AG04450 (cell line): ENCODE measurements at places on chromosomes 13 and 19. TPM values are rescaled to one million over a fixed set of nuclear protein-coding genes. Genes with fewer than 3 reads are reported as not detected.

PTH2 gene
- not detected in 2 replicates for polyA plus RNA-seq

DNA sequence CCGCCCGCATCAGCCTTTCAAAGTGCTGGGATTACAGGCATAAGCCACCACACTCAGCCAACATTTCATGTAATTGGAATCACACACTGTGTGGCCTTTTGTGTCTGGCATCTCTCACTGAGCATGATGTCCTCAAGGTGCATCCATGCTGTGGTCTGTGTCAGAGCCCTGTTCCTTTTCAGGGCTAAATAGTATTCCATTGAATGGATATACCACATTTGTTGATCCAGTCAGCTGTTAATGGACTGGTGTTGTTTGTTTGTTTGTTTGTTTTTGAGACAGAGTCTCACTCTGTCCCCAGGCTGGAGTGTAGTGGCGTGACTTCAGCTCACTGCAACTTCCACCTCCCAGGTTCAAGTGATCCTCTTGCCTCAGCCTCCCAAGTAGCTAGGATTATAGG lies 17.9 kb downstream of the ATCAY start:
- DNase-seq, result no peak

- DNase-seq, result no peak
These were observed 2.0 kb downstream of the TDRD3 start for GRCh38 chr13:60398907-60399589.

DNA sequence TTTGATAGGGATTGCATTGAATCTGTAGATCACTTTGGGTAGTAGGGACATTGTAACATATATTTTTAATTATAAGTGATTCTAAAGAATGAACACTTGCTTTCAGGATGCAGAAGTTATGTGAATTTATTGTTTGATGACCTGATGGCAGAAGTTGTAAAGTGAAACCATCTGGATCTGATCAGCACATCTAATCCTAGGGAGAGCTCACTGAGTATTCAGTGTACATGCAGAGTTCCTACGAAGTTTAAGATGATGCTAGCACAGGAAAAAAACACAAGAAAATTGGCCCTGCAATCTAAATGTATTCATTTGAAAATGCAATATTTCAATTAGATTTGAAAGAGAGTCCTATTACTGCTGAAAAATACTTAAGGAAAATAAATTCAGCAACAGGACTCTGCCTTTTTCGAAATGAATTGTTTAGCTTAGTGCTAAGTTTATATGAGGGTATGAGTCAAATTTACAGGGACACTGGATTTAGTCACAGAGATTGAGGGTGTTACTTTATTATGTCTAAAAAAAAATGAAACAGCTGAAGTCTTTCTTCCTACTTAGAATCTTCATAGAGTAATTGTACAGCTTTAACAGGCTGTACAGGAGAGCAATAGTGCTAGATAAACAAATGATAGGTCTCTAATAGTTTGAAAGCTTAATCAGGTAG lies 385.7 kb downstream of the DCT start:
- no peak for DNase-seq

IGFL3 gene
- not detected in 2 replicates for polyA plus RNA-seq

DNA sequence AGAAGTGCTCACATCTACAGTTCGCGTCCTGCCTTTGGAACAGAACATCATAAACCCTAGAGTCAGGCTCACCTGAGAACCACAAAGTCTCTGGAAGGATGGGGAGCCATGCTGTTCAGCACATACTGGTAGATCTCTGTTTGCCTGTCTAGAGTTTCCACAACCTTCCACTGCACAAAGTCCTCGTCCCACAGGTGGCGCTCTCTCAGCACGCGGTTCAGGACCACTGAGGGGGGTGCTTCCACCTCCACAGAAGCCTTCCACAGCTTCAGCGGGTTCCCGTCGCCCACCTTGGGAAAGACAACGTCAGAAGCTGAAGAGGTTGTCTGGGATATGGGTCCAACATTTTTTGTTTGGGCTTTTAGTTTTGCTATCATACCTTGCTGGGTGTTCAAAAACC lies 93.6 kb downstream of the KL start:
- DNase-seq, result no peak

DNA sequence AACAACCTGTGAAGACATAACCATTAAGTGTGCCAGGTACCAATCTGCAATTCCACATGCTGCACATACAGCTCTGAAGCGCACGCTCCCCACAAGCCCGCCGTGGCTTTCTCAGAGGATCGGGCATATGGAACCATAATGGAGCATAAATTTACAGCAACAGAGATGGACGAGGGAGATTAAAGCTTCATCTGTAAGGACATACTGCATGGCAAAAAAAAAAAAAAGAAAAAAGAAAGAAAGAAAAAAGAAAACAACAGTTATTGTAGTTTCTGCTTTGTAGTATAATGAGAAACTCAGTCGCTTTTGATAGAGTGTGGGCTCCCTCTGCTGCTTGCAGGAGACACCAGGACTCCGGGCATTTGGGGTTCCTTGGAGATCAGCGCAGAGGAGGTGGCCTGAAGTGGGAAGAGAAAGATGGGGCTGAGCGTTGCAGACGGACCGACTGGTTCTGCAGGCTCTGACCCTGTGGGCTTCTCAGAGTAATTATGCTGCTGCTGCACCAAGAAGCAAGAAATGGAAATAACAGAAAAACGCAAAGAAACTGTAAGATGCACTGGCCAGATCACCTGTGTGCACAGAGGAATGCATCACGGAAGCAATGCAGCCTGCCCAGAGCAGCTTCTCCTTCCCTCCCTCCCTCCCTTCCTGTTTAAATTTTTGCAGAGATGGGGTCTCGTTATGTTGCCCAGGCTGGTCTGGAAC lies 10.8 kb upstream of the PDCD5 start:
- peak; percentile 18 for DNase-seq

DNA sequence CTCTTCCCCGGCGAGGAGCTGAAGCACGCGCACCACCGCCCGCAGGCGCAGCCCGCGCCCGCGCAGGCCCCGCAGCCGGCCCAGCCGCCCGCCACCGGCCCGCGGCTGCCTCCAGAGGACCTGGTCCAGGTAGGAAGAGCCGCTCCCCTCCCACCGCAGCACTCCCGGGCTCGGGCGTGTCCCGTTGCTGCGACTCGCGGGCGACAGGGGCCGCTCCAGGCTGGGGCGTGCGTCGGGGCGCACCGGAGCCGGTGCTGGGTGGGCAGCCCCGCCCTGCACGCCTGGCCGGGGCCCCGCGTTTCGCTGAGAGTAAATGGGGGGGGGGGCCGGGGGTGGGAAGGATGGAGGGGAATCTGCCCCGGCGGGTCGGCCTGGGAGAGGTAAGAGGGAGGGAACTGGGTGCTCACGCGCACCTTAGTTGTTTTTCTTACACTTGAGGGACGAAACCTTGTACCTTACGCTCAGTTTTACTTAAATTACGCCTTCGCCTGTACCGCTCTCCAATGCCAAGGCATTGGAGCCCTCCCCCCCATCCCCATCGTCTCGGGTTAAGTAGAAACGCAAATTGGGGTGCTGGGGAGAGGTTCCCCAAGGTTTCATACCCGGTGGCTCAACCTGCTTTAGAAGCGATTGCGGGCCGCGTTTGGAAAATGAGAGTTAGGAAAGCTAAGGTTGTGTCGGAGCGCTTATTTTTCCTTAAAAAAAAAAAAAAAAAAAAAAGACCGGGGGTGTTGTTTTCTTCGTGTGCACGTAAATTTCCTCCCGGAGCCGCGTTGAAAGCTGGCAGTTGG lies 850 bp downstream of the KLF5 start:
- DNase-seq, result no peak

GRCh38 chr13:50359041-50359367 lies 343.8 kb downstream of the KCNRG start:
- DNase-seq, result no peak

PROSER1 gene
- polyA plus RNA-seq, result 16.7 and 19.4 TPM in 2 replicates

GRCh38 chr19:43564800-43565199 lies 10.5 kb downstream of the XRCC1 start:
- no peak for DNase-seq

MYO16 gene
- polyA plus RNA-seq, result 0.02 TPM in 2 replicates

- DNase-seq, result no peak
These were observed 11.1 kb downstream of the SLC7A10 start for GRCh38 chr19:33214596-33214995.

GRCh38 chr19:27689734-27690241 lies 1523.2 kb downstream of the UQCRFS1 start:
- no peak for DNase-seq

PSG1 gene
- 2.1 and 2.4 TPM in 2 replicates for polyA plus RNA-seq
